ENCODE measurements at places on chromosomes 6 and 20. TPM values are rescaled to one million over a fixed set of nuclear protein-coding genes. Genes with fewer than 3 reads are reported as not detected.

The OXT gene
- total RNA-seq, result 0.66 TPM

The GJE1 gene
- not detected for total RNA-seq

GRCh38 chr20:64010711-64011237, 25.2 kb upstream of the C20orf204 start:
- DNase-seq, result no peak

GRCh38 chr20:38113401-38114325, 51.4 kb downstream of the TGM2 start:
- no peak for DNase-seq

DNA sequence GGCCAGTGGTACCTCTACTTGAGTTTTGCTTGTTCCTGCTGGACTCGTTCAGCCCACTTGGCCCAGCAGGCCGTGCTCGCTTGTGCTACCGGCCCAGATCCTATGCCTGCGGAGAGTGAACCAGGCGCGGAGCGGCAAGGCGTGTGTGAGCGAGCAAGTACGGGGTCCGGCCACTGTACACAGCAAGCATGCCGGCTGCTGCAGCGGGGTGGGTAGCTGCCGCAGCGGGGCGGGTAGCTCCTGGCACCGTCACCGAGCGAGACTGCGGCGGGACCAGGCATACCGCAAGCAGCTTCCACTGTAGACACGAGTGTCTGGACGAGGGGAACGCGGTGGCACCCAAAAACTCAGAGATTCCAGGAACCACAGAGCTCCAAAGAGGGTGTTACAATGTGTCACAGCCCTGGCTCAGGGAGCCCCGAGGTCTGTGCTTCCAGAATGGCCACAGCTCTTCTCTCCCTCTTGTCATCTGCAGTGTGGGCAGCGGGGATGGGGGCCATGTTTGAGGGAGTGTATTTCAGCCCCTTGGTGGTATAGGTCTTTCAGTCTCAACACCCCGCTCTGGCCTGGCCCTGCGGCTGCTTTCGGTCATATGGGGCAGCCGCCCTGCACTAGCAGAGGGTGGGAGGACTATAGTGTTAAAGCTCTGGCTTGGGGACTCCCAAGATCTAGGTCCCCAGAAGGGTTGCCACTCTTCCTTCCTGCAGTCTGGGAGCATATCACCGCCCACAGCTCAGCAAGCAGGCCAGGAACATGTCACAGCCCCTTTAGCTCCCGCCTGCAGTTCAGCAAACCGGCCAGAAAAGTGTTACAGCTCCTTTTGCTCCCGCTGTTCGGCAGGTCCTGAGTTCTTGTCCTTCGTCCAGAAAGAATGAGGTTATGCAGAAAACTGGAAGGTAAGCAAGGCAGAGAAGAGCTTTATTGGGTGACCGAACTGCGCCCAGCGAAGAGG, 6.1 kb upstream of the RWDD1 start:
- peak; percentile 53 for DNase-seq

DNA sequence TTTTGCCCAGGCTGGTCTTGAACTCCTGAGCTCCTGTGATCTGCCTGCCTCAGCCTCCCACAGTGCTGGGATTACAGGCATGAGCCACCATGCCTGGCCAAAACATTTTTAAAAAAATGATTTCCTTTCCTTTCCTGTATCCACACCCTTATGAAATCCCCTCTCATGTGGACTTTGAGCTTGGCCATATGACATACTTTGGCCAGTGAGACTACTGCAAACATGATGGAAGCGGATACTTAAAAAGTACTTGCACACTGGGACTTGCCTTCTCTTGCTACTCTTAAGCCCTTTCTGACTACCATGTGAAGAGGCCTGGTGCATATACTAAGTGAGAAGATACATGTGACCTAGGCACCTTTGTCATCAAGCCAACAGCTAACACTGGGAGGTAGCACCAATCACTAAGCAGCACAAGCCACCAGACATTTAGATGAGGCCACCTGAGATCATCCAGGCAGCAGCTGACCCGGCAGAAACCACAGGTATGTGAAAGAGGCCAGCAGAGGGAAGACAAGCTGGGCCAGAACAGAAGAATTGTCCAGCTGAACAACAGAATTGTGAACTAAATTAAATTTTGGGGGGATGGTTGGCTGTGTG, 78.5 kb upstream of the HDAC2 start:
- no peak for DNase-seq

The TRIM40 gene
- total RNA-seq, result 37.3 TPM

DNA sequence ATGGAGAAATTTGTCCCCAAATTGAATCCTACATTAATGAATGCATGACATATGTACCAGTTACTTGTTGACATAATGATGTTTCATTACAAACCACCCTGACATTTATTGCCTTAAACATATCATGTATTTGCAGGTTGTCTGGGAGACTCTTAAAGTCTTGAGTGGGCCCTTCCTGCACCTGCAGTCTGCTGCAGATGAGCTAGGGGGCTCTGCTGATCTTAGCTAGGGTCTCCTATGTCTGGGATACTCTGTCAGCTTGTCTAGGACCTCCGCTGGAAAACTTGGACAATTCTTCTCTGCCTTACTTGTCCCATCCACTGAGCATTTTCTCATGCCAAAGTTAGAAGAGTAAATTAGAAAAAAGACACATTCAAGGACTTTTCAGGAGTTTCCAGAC, 581.6 kb downstream of the HAO1 start:
- DNase-seq, result no peak

The CCM2L gene
- total RNA-seq, result 3.7 TPM

DNA sequence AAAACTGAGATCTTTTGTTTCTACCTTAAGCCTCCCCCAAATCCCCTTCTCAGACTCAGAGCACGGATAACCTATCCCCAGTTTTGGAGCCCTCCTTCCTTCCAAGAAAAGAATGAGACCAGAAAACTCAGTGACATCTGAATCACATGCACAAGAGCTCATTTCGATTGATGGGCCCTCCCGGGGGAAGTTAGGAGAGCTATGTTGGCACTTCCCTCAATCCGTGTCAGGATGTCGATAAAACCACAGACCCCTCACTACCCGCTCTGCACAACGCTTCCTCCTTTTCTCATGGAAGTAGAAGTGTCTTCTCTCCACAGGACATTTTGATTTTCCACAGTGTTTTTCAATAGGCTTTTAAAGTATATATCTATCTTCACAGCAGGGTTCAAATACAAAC, 332.4 kb downstream of the HACE1 start:
- no peak for DNase-seq

The PNLDC1 gene
- total RNA-seq, result not detected

The ANKRD66 gene
- not detected for total RNA-seq

The OR2B3 gene
- not detected for total RNA-seq

The THBD gene
- 8.8 TPM for total RNA-seq

GRCh38 chr6:83613378-83613777, 95.5 kb downstream of the SNAP91 start:
- no peak for DNase-seq

GRCh38 chr6:142845143-142845571, 99.8 kb downstream of the HIVEP2 start:
- DNase-seq, result no peak

GRCh38 chr6:167980911-167981580, 16.4 kb upstream of the KIF25 start:
- no peak for DNase-seq

DNA sequence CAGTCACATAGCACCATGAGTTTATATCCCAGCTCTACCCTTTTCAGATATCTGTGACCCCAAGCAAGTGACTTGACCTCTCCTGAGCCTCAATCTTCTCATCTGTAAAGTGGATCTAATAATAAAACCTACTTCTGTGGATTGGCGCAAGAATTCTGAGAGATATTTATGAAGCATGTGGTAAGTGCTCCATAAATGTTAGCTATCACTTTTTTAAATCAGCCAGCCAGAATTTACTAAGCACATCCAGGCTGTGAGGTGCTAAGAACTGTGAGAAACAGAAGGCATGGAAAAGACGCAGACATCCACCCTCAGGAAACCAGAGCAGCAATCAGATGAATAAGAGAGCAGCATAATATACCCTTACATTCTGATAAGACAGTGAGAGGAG, 862 bp downstream of the C20orf96 start:
- no peak for DNase-seq

The PTK6 gene
- 91.7 TPM for total RNA-seq

GRCh38 chr6:33427585-33428223, 7.8 kb downstream of the SYNGAP1 start:
- DNase-seq, result peak; percentile 82

GRCh38 chr6:130841128-130841728, 14.0 kb downstream of the SMLR1 start:
- DNase-seq, result no peak

The C4A gene
- total RNA-seq, result 203 TPM

DNA sequence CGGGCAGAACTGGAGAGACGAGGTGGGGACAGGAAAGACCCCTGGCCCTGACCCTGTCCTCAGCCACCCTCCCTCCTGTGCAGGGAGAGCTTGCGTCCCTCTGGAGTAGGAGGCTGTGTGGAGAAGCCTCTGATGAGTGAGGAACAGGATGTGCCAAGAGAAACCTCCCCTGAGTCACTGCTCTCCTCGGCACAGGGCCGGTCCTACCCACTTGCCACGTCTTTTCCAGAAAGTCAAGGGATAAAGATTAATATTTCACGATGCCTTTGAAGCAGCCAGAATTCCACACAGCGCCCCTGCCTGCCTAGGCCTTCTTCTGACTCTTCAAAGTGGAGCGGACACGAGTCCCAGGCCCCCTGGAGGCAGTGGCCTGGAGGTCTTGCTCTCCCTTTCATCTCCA, 34.9 kb upstream of the THBS2 start:
- DNase-seq, result no peak

GRCh38 chr6:158038291-158039177, 56.9 kb downstream of the SYNJ2 start:
- no peak for DNase-seq

GRCh38 chr20:24708411-24709295, 239.2 kb downstream of the SYNDIG1 start:
- DNase-seq, result no peak

DNA sequence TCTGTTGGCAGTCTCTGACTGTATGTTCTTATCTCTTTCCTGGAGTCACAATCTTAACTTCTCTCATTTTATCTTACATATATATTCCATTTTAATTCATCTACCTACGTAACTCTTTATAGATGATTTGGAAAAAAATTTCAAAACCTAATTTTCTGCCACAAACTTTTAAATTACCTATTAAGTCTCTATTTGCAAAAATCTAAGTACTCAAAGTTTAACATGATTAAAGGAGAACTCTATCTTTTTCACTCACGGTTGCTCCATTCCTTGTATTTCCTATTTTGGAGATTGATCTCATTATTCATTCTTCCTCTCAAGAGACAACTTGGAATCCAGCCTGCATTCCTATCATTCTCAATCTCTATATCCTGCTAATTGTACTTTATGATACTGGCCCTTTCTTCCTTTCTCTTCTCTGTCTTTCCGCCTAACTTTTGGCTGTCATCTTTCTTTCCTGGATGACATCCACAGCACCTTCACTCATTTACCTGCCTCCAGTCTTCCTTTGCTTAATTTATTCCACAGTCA, 1071.1 kb upstream of the CITED2 start:
- no peak for DNase-seq

The THEMIS gene
- total RNA-seq, result 2.0 TPM

The SLC23A2 gene
- total RNA-seq, result 9.1 TPM

The HLA-DOA gene
- 1.8 TPM for total RNA-seq

GRCh38 chr20:45878076-45878761, 2.8 kb upstream of the ZSWIM1 start:
- no peak for DNase-seq

GRCh38 chr20:63076421-63076820, 69.7 kb upstream of the BHLHE23 start:
- no peak for DNase-seq

GRCh38 chr6:88499436-88499835, 333.3 kb upstream of the CNR1 start:
- no peak for DNase-seq

The SNAP25 gene
- total RNA-seq, result 0.80 TPM

DNA sequence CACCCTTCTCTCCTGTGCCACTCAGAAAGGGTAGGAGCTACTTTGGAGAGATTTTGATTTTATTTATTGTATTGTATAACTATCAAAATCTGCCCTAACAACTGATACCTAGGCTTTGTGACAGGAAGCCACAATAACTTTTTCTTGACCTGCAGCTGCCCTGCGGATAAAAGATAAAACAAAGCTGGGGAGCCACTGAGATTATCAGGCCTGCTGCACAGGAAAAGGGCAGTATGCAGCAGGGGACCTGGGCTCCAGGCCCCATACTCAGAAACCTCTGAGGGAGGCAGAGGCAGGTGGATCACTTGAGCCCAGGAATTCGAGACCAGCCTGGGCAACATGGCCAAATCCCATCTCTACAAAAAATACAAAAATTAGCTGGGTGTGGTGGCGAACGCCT, 980 bp upstream of the SNX21 start:
- no peak for DNase-seq

DNA sequence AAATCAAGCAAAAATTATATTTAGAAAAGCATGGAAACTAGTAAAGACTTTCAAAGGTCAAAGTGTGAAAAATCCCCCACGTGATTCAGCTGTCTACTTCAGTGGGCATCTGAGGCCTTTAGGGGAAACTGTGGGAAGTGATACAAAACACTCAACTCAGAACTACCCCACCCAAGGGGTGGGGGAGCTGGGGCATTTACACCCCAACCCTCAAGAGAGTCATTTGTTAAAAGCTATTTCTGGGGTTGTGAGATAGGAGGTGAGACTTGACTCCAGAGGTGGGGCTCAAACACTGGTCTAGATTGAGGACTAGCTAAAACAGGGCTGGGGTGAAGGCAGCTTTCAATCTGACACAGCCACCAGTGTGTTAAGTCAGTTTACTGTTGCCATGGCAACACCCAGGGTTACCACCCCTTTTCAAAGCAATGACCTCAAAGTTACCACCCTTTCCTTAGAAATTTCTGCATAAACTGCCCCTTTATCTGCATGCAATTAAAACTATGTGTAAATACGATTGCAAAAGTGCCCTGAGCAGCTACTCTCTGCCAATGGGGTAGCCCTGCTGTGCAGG, 9.9 kb upstream of the GTSF1L start:
- no peak for DNase-seq

DNA sequence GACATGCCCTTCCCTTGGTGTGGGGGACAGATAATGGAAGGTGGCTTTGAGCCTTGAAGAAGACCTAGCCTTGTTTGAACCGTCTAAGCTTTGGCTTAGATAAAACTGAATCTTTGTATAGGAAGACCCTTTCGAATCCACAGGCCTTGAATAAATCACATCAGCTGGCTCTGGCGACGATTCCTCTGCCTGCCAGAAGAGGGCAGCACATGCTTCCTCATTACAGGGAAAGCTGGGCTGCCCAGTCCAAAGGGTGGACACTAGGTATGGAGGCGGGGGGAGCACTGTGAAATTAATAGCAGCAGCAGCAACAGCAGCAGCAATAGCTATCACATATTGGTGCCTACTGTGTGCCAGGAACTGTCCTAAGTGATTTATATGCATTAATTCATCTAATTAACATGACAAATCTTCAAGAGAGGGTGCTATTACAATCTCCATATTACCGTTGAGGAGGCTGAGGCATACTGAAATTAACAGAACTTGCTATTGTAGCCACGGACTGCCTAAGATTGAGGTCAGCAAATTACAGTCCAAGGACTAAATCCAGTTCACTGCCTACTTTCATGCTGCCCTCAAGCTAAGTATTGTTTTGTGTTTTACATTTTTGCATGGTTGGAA, 85.1 kb downstream of the CLIC5 start:
- peak; percentile 87 for DNase-seq

Data from mucosa of descending colon (tissue), 3 donors.